ENCODE measurements at places on chromosomes 12 and 14.

DNA sequence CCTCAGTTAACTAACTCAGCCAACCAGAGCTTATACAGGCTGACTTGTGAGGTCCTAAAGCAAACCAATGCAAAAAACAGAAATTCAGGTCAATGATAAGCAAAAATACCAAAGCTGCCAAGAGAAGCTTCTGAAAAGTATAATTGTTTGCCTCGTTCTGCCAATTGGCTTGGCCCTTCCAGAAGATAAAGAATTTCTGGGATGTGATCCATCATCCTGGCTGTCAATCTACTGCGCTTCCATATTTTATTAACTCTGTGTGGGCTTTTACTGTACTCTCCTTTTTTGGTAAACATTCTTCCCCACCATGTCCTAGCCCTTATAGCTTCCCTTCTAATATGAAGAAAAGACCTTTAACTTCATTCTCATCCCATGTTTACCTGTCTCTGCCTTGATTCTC lies 387.9 kb downstream of the TMEM117 start:
- DNase-seq: no peak

- peak; percentile 39 for DNase-seq
Observed at GRCh38 chr12:129494766-129495165, 409.1 kb downstream of the TMEM132D start.

GRCh38 chr12:124172636-124173035 lies 122.3 kb upstream of the RFLNA start:
- DNase-seq: no peak

DNA sequence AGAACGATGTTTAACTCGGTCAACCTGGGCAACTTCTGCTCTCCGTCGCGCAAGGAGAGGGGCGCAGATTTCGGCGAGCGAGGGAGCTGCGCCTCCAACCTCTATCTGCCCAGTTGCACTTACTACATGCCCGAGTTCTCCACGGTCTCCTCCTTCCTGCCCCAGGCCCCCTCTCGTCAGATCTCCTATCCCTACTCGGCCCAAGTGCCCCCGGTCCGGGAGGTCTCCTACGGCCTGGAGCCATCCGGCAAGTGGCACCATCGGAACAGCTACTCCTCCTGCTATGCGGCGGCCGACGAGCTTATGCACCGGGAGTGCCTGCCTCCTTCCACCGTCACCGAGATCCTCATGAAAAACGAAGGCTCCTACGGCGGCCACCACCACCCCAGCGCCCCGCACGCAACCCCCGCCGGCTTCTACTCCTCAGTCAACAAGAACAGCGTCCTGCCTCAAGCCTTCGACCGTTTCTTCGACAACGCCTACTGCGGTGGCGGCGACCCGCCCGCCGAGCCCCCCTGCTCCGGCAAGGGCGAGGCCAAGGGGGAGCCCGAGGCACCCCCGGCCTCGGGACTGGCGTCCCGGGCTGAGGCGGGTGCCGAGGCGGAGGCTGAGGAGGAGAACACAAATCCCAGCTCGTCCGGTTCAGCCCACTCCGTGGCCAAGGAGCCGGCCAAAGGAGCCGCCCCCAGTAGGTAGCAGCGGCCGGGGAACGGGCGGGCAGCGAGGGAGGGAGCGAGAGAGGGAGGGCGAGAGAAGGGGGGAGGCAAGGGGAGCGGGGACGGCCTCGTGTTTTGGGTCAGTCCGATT lies 513 bp downstream of the HOXC11 start:
- DNase-seq: no peak

GRCh38 chr12:43763769-43764168 lies 5.0 kb downstream of the IRAK4 start:
- no peak for DNase-seq

- DNase-seq: no peak
Observed at GRCh38 chr14:90911121-90911520, 94.9 kb upstream of the TTC7B start.

DNA sequence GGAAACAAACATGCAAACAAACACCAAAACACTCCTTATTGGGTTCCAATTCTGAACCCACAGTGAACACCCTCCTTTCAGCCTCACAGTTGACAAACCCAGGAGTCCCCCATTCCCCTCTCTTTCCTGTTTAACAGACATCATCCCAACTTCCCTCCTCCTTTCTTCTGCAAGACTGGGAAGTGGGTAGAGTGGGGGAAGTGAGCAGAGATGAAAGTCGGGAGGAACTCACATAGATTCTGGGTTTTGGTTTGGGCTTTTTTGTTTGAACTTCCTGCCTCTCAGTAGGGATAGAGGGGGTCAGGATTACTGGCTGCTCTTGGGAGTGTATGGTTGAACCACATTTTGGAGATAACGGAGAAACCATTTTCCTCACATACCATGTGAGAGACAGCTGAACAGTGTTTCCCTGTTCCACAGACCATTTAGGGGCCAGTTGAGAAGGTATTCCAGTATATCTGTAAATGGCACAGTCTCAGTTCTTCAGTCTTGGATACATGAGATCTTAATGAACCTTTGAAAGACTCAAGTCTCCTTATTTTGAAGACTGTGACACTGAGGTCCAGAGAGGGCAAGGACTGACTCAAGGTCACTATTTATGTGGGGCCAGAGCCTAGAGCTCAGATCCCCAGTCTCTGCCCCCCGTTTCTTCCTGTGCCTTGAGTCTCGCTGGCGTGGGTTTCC lies 3.9 kb upstream of the GPR84 start:
- DNase-seq: no peak

GRCh38 chr12:5505116-5505515 lies 73.2 kb downstream of the NTF3 start:
- no peak for DNase-seq

Data from NCI-H510A (cell line).